ENCODE measurements at places on chromosomes 3 and 15.

- no peak for DNase-seq
Measured at GRCh38 chr3:15645740-15646501, 44.4 kb downstream of the BTD start.

DNA sequence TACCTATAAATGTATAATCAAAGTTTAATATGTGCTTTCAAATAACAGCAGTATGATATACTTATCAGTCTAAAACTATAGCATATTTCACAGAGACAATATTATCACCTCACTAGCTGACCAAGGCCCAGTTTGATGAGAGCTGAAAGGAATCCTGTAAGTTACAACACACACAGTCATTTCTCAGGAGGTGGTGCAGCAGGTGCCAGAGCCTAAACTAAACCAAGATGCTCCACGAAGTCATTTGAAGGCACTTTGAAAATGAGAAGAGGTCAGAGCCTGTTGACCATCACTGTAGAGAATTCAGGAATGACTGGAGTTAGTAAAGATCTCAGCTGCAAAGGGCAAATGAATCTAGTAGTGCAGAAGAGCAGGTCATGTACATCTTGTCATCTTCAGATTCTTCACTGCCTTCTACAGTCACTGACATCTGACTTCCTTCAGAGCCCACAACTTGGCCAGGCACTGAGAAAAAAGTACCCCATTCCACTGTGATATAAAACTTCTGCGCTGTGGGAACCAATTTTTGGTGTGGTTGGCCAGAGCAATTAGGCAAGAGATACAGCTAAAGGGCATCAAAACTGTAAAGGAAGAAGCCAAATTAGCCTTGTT, 7.9 kb downstream of the GBE1 start:
- no peak for DNase-seq

DNA sequence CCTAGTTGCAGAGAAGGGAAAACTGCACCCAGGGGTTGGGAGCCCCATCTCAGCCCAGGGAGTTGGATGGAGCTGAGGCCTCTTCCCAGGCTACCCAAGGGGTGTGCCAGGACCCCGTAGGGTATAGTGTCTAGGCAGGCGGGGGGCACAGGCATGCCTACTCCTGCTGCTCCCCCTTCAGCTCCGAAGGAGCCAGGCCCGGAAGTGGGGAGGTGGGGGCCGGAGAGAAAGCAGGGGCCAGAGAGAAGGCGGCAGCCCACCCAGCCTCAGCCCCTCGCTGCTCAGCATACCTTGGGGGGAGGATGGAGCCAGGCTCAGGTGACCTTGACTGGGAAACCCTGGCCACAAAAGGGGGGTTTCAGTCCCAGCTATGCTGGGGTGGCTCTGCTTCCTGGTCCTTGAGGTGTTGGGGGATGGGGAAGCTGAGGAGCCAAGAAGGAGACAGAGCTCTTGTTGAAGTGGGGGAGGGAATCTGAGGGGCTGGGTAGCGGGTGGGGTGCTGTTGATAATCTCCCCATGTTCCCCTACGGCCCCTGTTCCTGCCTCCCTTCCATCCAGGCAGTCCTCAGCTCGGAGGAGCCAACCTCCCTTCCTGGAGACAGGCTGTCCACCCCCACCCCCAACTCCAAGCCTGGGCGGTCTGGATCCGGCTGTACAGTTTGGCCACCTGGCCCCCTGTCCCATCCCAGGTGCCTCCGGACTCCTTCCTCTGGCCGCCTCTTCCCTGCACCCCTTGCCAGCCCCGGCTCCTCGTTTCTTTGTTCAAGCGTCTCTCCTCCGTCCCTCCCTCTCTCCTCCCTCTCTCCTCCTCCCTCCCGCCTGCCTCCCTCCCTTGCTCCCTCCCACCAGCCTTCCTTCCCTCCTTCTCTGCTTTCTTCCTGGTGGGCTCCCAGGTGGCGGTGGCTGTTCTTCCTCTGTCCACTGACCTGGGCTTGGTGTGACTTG, 1.7 kb downstream of the SEMA3F start:
- no peak for DNase-seq

DNA sequence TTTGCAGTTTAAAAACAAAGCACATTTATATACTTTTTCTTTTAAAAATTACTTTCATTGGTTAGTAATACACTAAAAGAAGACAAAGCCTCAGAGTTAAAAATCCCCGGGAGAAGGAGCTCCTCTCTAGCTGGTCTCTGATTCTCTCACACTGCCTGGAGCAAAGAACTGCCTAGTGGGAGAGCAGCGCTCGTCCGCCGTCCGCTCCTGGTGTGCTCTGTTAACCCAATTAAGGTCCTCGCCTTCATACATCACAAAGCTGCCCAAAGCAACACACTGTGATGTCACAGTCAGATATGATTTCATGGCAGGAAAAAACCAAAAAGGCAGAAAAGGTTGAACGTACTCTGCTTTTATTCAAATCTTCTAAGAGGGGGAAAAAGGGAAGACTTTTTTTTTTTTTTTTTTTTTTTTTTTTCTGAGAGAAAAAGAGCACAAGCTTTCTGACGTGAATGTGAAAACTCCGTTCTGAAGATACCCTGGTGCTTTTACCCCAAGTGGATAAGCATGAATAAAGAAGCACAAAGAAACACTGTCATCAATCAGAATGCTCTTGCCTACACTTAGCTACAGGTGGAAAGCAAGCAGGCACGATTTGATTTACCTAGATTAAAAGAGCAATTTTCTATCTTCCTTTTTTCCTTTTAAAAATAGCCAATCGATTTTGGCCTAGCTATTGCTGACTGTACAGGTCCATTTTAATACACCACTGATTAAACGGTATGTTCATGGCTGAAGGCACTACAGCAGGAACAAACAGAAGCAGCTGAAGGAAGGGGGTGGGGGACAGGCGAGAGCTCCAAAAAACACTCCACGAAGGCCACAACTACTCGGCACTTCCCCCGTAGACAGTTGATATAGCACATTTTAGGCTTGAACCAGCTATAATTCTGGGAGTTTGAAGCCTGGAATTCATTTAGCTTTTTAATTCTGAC, 115.2 kb downstream of the TIGIT start:
- no peak for DNase-seq

- DNase-seq = no peak
Measured at GRCh38 chr3:140832883-140833282, 108.8 kb upstream of the SLC25A36 start.

GRCh38 chr3:42876940-42877720, 1.5 kb upstream of the CYP8B1 start:
- DNase-seq = no peak

GRCh38 chr3:16372362-16373292, 107.6 kb downstream of the OXNAD1 start:
- no peak for DNase-seq

DNA sequence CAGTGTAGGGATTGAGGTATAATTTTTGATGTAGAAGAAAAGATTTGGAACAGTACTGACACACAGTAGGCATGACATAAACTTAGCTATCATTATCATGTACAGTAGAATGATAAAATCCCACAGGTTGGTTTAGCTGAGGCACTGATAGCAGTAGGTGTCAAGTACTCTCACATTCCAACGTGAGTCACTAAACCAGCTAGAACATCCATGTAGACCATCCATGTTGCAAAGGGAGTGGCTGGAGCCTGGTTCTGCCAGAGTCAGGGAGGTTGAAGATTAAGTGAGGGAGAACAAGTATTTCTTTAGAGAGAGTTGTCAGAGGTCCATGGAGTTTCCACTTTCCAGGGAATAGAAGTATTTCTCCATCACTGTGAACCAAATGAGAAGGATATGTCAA, 157.2 kb upstream of the TMEM108 start:
- no peak for DNase-seq

- no peak for DNase-seq
Measured at GRCh38 chr3:135216659-135217058, 421.6 kb downstream of the EPHB1 start.

DNA sequence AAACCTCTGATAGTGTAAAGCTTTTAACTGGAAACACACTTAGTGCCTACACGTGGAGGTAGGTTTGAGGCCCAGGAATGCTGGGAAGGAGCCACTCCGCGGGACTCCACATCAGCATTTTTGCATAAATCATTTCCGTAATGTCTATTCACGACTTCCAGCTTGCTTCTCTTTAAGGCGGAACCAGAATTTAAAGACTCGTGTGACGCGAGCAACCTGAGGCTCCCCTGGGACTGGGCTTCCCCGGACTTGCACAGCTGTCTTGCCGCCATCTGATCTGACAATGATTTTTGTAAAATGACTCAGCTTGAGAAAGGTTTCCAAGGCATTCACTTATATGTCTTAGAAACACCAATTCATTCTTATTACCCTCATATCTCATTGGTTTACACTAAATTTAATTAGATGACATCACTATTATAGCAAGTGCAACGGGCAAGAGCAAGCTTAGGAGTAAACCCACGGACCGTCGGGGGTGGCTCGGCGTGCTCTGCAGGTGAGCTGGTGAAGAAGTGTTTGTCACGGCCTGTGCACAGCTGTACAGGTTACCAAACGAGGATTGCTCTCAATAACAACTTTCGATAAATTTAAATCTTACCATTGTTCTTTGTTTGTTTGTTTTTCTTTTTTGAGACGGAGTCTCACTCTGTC, 95.2 kb downstream of the CHSY1 start:
- DNase-seq = no peak

DNA sequence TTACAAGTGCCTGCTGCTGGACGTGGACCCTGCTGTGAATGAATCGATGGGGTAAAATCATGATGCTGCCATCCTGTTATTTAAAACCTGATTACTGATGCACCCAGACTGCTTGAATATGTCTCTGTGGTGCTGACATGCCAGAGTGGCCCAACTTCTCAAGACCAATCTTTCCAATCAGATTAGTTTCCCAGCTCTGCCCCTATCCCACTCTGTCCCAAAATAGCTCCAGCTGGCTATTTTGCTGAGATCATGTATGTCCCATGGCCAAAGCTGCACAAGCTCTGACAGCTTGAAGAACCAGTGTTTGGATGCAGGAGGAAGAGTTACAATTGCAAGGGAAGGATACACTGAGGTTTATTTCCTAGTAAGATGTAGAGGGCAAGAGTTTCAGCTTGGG, 153.6 kb downstream of the TMEM108 start:
- DNase-seq = no peak

DNA sequence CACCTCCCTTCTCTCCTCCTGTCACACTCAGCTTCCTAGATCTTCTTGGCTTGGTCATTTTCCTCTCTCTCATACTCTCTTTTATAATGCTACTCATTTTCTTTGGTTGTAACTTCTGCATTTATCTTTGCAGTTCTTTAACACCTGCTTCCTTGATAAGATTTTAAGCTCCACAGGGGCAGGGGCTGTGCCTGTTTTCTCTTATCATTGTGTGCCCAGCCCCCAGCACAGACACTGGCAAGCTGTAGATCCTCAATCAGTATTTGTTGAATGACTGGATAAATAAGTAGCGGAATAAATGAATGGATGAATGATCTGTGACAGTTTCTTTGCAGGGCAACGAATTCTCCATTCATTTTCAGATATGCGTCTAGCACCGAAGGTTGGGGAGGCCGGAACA, 64.3 kb upstream of the MEX3B start:
- DNase-seq = no peak

DNA sequence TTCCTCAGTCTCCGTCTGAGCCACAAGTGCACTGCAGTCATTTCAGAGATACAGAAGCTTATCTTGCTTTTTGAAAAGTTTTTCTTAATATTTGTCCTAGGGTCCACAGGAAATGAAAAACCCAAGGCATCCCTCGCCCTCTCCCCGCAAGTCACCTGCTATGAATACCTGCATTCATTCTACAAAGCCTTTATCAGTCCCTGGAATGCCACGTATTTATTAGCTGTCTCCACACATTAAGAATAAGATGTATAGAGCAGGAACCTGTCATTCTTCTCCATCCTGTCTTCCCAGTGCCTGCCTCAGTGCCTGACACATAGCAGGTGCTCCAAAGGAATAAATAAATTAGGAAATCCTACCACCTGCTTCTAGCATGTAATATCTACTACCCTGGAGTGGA, 73.3 kb upstream of the ICE2 start:
- no peak for DNase-seq

GRCh38 chr3:108036984-108037741, 53.7 kb downstream of the CD47 start:
- DNase-seq = no peak

GRCh38 chr3:126316031-126316461, 41.2 kb downstream of the KLF15 start:
- DNase-seq = no peak

DNA sequence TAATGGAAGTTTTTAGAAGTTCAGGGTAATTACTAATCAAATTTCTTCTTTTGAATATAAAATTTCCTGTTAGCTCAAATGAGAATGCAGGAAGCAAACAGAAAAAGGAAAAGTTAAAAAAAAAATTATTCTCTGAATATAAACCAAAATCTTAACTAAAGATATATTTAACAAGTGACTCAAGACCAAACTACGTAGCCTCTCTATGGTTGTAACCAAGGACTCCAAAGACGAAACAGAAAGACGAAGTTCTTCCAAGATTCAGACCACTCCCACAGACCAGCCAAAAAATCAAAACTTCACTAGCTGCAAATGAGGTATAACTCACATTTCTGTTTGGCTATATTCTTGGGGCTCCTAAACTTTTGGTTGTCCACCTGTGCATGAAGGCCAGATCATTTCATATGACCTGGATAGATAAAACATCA, 846.5 kb upstream of the ALCAM start:
- no peak for DNase-seq

DNA sequence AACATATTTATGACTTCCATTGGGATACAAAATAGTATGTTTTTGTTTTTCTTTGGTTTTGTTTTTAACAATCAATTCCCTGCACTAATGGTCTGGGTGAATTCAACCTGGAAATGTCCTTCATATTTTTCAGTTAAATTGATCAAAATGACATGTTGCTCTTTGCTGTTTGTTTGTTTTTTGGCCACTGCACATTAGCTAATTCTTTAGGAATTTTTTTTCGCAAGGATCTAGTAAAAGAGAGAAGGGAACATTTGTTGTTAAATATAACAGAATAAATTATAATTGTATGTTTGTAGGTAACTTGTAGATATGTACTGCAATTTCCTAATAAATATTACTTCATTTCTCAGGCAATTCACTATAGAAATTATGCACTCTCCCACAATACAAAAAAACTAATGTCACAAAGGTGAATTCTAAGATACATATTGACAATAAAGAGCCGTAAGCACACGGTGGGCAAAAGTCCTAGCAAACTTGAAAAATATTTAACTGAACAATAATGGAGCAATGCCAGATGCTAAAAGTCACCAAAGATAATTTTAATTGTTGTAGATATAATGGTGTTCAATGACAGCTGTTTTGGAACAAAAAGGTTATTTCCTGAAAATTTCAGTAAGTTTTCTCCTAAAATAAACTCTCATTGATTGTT, 21.4 kb upstream of the PPARG start:
- DNase-seq = no peak
